Nucleus accumbens (tissue), 56 donors: ENCODE measurements at places on chromosomes 2 and 18.
A peak's percentile ranks its signal among the peaks of the same experiment; 100 is the strongest.

- no peak for DNase-seq
These were observed 63.7 kb upstream of the DNAJC10 start for GRCh38 chr2:182652326-182652725.

DNA sequence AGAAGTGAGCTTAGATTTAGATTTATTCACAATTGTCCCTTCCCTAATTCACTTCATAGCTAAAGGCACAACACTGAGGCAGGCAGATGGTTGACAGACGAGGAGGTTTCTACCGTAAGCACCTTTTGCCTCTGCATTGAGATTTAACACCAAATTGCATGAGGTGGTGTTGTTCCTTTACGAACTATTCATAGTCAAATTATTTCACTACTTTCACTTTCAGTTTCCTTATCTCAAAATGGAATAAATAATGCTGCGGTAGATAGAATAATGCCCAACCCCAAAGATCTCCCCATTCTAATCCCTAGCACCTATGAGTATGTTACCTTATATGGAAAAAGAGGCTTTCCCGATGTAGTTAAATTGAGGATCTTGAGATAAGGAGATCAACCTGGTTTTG lies 58.9 kb upstream of the LINC00305 start:
- no peak for DNase-seq

- DNase-seq, result no peak
These were observed 23.3 kb downstream of the SPDYA start for GRCh38 chr2:28833740-28834470.

DNA sequence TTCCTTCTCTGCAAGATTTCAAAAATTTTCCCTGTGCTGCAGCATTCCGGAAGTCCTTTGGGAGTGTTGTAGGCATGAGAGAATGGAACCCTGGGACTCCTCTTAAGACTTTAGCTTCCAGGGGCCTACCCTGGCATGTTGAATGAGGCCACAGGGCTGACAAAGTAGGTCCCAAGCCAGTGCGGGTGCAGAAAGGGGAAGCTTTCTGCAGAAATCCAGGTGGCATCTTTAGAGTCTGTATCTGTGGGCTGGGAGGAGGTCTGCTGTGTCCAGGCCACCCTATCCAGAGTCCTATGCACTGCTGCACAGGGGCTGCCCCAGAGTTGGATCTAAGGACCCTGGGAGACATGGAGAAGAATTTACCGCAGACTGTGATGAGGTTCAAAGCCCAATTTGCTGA lies 1.9 kb upstream of the SIX2 start:
- DNase-seq, result no peak

- DNase-seq, result no peak
These were observed 337.5 kb upstream of the NT5C1B start for GRCh38 chr2:18926631-18927524.

DNA sequence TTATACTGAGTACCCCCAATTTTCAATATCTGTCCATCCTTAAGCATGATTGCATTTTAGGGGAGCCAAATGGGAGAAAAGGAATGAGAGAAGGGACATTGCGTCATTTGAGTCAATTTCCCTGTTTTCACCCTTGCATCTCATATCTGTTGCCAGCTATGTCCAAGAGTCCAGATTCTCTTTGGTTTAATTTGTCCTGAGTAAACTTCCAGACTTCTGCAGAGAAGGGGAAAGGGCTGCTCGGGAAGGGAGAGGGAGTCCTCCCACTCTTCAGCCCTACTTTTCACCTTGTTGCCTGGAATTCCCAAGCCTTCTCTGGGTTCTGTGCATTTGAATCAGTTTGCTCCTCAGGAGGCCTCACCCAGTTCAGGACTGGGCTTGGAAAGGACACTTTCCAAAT lies 16.5 kb downstream of the GREB1 start:
- DNase-seq, result no peak

GRCh38 chr2:149148194-149149006 lies 109.9 kb downstream of the LYPD6B start:
- DNase-seq, result no peak

- DNase-seq, result no peak
These were observed 26.0 kb upstream of the SP3 start for GRCh38 chr2:173990970-173991819.

DNA sequence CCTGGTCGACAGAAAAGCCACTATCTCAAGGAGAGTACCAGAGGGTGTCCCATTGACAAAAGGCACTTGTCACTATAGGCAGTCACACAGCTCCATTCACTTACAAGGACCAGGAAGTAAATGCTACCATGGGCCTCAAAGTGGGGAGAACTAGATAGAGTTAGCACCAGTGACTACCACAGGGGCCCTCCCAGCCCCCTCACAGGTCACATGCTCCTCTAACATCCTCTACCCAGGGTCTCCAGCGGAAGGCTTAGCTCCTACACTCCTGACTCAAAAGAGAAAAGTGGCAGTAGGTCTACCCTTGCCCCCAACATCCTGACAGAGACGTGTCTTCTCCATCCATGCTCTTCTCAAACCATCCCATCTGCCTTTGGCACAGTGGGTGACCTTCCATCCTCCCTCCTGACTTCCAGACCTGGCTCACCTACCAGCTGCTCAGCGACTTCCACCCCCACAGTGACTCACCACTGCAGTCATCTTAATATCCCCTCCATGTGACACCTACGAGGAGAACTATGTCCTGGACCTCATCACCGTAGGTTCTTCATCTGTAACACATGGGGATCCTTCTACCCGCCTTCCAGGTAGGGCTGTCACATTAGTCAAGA lies 5.6 kb upstream of the DNMT3A start:
- no peak for DNase-seq

DNA sequence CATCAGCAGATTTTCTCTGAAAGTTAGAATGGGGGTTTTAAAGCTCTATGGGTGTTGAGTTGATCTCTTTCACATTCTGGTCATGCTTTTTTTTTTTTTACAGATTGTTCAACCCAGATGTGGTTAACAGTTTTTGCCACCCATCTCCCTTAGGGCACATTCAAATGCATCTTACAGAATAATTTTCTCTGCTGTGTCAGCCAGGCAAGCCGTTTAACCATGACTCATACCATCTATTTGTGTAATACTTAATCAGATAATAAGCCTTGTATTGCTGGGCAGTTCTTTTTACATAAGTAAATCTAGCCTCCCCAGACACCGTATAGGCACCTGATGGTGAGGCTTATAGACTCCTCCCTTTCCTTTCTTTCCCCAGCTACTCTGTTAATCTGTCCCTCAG lies 62.0 kb downstream of the TGIF1 start:
- DNase-seq, result no peak

DNA sequence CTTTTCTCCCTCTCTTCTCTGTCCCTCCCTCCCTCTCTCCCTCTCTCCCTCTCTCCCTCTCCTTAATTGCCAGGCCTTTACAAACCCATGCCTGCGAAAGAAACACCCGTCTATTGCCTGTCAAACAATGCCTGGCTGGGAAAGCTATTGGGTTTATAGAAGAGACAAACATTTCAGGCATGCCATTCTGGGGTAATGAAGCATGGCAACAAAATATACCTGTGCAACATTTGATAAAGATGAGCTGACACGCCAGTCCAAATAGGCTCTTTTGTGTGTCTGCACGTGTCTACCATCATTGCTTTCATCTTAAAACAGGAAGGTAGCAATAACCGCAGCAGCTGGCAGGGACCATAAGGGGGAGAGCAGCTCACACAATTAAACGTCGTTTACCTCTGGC lies 282.1 kb downstream of the ZNF516 start:
- no peak for DNase-seq

- DNase-seq, result no peak
These were observed 114.5 kb upstream of the HNRNPA3 start for GRCh38 chr2:177098001-177098613.

GRCh38 chr2:80028051-80028450 lies 276.5 kb downstream of the LRRTM1 start:
- no peak for DNase-seq

DNA sequence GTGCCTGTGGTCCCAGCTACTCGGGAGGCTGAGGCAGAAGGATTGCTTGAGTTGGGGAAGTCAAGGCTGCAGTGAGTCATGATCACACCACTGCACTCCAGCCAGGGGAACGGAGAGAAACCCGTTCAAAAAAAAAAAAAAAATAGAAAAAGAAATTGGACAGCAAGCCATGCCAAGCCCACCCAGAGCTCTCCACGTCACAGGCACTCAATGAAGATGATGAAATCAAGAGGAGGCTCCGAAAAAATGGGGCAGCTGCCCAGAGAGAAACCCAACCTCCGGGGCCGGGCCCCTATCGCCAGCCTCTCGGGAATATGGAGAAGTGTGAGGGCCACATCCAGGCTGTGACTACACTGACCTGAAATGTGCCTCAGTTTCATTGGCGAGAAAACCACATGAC lies 40.0 kb downstream of the BIN1 start:
- no peak for DNase-seq

DNA sequence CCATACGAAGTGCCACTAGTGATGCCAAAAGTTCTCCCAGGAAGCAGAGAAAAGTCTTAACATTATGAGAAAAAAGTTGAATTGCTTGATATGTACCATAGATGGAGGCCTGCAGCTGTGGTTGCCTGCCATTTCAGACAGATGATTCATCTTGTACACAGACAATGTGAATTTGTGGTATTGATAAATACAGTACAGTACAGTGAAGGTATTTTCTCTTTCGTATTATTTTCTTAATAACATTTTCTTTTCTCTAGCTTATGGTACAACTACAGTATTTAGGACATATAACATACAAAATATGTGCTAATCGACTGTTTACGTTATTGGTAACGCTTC lies 33.6 kb upstream of the VWC2L start:
- no peak for DNase-seq

DNA sequence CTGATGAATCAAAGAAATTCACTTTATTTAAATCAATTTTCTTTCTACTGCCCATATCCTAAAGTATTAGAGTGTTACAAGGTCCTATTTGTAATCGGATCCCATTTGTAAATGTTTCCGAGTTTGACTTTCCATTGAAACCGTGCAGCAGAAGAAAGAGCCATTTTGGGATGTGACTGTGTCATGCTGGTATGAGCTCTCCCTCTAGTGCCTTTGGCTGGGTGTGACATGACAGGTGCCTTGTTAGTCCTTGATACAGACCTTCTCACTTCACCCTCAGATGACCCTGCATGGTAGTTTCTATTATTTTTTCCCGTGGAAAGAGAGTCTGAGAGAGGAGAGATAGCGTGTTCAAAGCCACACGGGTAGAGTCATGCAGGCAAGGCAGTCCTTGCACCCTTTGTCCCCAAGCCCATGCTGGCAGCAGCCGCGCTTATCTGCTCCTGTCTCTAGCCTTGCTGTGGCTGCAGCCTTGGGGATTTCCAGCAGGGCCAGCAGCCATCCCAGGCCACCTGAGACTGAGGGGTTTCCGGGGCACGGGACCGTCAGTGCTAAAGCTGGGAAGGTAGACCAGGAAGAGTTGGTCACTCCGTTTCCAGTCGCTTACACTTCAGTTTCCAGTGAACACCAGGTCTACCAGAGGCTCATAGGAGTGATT lies 21.4 kb downstream of the CHMP1B start:
- no peak for DNase-seq

- no peak for DNase-seq
These were observed 45.5 kb upstream of the FZD5 start for GRCh38 chr2:207815254-207815653.

DNA sequence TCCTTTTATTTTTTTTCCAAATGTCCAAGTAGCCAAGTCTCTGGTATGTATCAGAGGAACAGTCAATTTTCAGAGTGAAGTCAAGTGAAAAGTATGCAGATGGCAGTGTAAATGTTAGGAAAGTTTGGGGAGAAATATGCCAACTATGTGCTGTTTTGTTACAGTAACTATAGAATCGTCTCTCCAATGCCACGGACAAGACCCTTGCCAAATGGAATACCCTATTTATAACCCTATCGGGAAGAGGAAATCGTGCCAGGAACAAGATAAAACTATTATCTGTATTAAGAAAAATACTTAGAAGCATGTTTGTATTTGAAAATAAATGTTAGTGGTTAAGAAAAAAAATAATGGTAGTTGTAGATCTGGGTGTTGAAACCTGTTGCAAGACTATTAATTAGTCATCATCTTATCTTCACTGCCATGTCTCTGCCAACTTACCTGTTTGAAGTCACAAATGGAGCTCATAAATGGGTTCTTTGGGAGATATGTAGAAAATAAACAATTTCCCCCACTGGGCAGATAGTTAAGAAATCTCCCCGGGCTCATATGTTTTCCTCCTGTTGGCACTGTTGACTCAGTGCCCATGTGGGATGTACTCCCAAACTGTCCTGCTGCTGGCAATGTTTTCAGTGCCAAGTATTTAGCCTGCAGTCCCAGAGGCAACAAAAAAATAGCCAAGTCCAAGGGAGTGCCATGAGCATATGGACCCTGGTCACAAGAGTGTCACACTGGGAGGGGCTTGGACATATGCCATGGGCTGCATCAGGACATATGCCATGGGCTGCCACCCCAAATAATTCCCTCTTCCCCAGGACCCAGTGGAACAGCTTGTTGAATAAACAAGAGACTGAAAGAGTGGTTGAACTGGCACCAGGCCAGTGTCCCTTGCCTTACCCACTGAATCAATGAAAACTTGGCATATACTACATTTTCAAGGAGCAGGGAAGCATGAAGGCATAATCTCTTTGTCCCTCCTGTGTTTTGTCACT lies 366.9 kb downstream of the OSR1 start:
- peak; percentile 29 for DNase-seq

DNA sequence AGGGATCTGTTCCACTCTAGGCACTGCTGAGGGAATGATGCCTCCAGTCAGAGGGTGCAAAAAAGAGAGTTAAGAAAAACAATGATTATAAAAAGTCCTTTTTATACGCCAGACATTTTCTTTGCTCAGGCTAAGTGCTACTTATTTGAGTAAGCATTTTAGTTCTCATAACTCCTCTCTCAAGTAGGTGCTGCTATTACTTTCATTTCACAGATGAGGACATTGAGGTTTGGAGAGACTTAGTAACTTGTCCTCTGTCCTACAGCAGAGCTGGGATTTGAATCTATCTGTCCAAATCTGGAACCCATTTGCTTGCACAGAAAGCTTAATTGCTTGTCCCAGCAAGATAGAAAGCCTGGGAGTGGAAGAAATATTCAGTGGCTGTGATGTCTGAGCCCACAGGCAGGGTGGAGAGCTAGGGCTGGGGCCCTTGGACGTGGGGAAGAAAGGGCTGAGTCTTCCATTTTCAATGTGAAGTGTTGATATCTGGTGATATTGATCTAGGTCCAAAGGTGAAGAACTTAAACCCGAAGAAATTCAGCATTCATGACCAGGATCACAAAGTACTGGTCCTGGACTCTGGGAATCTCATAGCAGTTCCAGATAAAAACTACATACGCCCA lies 5.8 kb downstream of the IL37 start:
- DNase-seq, result no peak

GRCh38 chr2:48080534-48081316 lies 174.4 kb upstream of the FBXO11 start:
- DNase-seq, result no peak

GRCh38 chr18:35289293-35289692 lies 736 bp downstream of the ZSCAN30 start:
- DNase-seq, result no peak

- no peak for DNase-seq
These were observed 54.8 kb upstream of the TUBA3E start for GRCh38 chr2:130252880-130253645.

DNA sequence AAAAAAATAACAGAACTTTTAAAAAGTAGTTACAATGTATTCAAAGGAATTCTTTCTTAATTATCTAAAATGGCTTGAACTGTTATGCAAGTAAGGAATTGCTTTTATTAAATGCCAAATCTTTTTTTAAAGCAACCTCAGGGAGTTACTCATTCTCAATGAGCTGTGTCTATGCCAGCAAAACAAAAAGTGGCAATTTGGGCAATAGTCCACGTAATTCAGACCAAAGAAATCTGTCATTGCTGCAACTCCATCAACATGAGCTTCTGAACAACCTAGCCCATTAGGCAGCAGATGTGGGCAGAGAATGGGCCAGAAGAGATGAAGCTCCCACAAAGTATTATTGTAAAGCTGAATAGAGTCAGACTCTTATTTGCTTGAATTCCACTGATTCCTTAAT lies 118.4 kb downstream of the ALK start:
- DNase-seq, result peak; percentile 4
